ENCODE measurements at places on chromosomes 4 and X. TPM values are rescaled to one million over a fixed set of nuclear protein-coding genes. Genes with fewer than 3 reads are reported as not detected.

WAS gene
- 0.27 TPM for total RNA-seq

DNA sequence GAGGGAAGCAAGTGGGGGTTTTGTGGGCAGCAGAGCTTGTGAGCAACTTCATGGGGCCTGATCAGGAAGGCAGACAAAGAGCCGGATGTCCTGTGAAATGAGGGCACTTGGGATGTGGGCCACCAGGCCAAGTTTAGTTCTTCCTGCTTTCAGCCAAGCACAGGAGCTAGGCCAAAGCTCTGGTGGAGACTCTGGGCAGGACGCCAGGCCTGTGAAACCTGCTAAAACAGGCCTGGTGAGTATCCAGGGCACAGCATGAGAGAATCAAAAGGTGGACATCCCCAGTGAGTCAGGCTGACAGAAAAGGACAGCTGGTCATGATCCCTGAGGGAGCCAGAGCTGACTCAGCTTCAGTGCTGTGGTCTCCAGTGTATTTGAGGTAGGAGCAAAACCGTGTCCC, 95.7 kb downstream of the NPNT start:
- no peak overlapping the region for H3K4me3 ChIP-seq
- H3K27me3 ChIP-seq, result no peaks in the 10 kb centered on the region
- no peaks in the 10 kb centered on the region for H3K36me3 ChIP-seq
- H3K4me1 ChIP-seq, result no peaks in the 10 kb centered on the region

DNA sequence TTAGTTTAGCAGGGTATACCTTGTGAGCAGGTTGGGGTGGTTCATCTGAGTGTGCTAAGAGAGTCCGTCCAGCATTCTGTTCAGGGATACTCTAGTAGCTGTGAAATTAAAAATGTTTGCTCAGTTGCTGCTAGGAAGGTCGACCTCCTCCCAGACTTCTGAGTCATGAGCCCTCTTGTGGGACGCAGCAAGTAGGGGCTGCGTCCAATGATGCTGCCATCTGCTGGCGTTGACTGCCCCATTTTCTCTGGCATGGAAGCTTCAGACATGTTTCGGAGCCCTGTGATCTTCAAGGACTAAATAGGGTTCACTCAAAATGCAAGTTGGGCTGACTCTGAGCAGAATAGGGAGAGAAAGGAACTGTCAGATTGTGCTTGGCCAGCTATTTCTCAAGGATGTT, 201.0 kb upstream of the ARSJ start:
- no peaks in the 10 kb centered on the region for H3K4me1 ChIP-seq
- no peaks in the 10 kb centered on the region for H3K27me3 ChIP-seq
- H3K36me3 ChIP-seq, result no peaks in the 10 kb centered on the region
- H3K27ac ChIP-seq, result no peak overlapping the region

DNA sequence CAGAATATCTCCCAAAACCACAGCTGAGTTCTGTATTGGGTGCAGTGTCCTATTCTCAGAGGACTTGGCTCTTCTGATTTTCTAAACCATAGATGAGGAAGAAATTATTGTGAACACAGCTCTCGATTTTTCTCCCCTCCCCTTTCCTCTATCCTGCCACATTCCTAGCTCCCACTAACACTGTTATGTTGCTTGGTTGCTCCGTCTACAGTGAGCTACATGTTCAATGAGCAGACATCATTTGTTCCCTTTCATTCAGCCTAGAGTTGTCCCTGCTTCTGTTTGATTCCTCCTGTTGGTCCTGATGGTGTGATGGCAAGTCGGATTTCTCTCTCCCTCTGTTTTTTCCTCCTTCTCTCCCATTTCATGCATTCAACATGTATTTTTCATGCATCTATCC, 65.9 kb downstream of the DIPK2B start:
- DNase-seq, result no peak
- no peaks in the 10 kb centered on the region for H3K4me1 ChIP-seq
- H3K4me3 ChIP-seq, result no peak overlapping the region
- no peaks in the 10 kb centered on the region for H3K27me3 ChIP-seq
- H3K36me3 ChIP-seq, result no peaks in the 10 kb centered on the region
- no peak overlapping the region for H3K27ac ChIP-seq

GRCh38 chr4:109576462-109576861, 16.4 kb downstream of the MCUB start:
- H3K36me3 ChIP-seq, result no peaks in the 10 kb centered on the region
- H3K4me3 ChIP-seq, result no peak overlapping the region
- H3K27me3 ChIP-seq, result no peaks in the 10 kb centered on the region
- no peaks in the 10 kb centered on the region for H3K4me1 ChIP-seq
- no peak for DNase-seq
- no peak overlapping the region for H3K27ac ChIP-seq

Measured in endodermal cell (in vitro differentiated cells).